ENCODE measurements at places on chromosomes 12 and 14. TPM values are rescaled to one million over a fixed set of nuclear protein-coding genes. Genes with fewer than 3 reads are reported as not detected.

DNA sequence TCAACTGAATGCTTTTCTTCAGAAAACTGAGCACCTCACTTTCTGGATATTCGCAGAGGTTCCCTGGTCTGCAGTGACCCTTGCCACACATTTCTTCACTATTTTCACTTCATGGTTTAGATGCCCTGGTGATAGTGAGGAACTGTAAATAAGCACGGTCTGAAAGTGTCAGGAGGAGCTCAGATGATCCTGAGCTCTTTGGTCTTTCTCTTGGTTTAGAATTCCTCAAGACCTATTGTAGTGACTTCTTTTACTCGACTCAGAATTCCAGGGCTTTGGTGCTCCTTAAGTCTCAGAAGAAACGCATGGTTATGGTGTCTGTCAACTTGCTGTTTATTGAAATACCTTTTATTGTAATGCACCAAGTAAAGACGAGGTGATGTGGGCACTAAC lies 84.0 kb downstream of the SAMD4A start:
- H3K4me1 ChIP-seq, result peaks cover 11% of the 10 kb centered on the region
- H3K27ac ChIP-seq, result peak overlapping the region; percentile 97
- H3K27me3 ChIP-seq, result no peaks in the 10 kb centered on the region
- H3K4me3 ChIP-seq, result no peak overlapping the region
- no peak for DNase-seq
- H3K36me3 ChIP-seq, result no peaks in the 10 kb centered on the region

The DPY19L2 gene
- 25.0 TPM for total RNA-seq

The IQSEC3 gene
- total RNA-seq, result 2.9 TPM

- no peak overlapping the region for H3K4me3 ChIP-seq
- no peaks in the 10 kb centered on the region for H3K36me3 ChIP-seq
- no peaks in the 10 kb centered on the region for H3K27me3 ChIP-seq
- DNase-seq, result peak; percentile 7
These were observed 112.1 kb downstream of the DICER1 start for GRCh38 chr14:95045106-95045701.

GRCh38 chr12:18718462-18718861 lies 19.4 kb downstream of the PLCZ1 start:
- no peaks in the 10 kb centered on the region for H3K27me3 ChIP-seq
- H3K4me3 ChIP-seq, result no peak overlapping the region
- H3K27ac ChIP-seq, result no peak overlapping the region
- H3K4me1 ChIP-seq, result no peaks in the 10 kb centered on the region
- DNase-seq, result no peak
- H3K36me3 ChIP-seq, result no peaks in the 10 kb centered on the region

DNA sequence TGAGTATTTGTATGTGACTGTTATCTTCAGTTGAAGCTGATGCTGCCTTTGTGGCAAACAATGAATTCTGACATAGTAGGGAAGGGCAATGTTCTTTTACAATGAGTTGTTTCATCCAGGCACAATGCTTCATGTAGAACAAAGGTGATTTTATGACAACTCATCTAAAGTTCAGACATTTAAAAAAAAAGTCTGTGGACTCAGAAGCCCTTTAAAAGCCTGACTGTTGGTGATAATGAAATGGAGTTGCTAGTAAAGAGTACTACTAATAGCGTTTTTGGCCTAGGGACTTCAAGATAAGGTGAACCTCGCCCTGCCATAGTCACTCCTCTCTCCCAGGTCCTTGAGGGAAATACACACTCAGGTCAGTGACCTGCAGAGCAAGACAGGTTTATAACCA lies 105.1 kb downstream of the AKAP6 start:
- no peaks in the 10 kb centered on the region for H3K36me3 ChIP-seq
- no peak for DNase-seq
- H3K4me3 ChIP-seq, result peak overlapping the region; percentile 11
- peaks cover 3% of the 10 kb centered on the region for H3K4me1 ChIP-seq

DNA sequence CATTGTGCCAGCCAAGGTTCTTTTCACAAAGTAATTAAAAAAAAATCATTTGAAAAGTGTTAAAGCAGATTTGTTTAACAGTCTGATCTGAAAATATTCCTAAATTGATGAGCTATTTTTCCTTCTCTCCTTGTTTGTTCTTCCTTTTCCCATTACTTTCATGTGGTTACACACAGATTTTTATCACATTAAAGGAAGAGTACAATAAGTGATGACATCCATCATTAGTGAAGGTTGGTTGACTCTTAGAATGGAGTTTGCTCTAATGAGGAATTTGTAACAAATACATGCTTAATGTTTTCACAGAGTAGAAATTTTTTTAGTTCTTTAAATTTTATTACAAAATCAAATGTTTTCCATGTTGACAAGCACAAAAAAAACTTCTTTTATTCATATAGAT lies 18.9 kb upstream of the TOMM20L start:
- H3K4me1 ChIP-seq, result no peaks in the 10 kb centered on the region
- no peak overlapping the region for H3K27ac ChIP-seq
- no peak for DNase-seq
- H3K36me3 ChIP-seq, result no peaks in the 10 kb centered on the region

The KCNK10 gene
- total RNA-seq, result not detected

The OR10G3 gene
- not detected for total RNA-seq

Measured in uterus (tissue), 4 donors.